Neural progenitor cell (in vitro differentiated cells): ENCODE measurements at places on chromosomes 1 and 21.

GRCh38 chr1:54538538-54538937, 9.5 kb upstream of the ACOT11 start:
- DNase-seq: no peak

DNA sequence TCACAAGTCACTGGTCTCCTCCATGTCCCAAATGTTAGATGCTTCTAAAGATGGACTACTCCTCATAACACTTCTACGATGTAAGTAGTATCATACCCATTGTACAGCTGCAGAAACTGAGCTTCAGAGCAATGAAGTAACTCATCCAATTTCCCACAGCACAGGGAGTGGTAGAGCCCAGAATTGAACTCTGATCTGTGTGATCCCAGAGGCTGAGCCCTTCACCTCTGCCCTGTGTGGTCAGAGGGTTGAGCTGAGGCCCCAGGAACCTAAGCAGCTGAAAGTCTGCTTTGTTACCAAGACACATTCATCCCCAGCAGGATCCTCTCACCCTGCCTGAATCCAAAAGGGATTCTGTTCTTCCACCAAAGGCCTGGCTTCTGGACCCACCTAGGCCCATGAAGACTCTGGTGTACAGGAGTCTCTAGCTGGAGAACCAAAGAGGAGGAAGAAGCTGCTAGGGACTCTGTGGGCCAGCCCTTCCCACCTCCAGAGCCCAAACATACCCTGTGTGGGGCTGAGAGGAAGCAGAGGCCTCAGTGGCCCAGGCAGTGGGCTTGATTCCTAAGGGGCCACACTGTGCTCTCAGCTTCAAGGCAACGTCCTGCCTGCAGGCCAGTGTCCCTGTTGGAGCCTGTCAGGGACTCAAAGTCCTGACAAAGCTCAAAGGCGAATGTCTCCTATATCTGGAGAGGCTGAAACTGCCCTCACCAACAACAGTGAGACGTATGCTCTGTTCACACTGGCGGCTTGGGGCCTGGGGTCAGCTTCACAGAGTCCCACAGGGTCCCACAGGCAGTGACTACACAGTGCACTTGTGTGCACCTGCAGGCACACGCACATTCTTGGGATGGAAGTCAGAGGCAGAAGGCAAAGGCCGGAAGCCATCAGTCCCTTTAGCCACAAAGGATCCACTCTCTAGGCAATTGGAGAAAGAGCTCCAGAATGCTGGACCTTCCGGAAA, 40.4 kb upstream of the SLC30A1 start:
- no peak for DNase-seq

- no peak for DNase-seq
Observed at GRCh38 chr1:171935664-171936063, 94.4 kb downstream of the DNM3 start.

GRCh38 chr1:19844731-19845495, 29.8 kb upstream of the RNF186 start:
- DNase-seq: no peak

- DNase-seq: no peak
Observed at GRCh38 chr1:115827452-115828044, 13.4 kb downstream of the NHLH2 start.

- DNase-seq: no peak
Observed at GRCh38 chr1:12585536-12585935, 32.5 kb downstream of the DHRS3 start.

DNA sequence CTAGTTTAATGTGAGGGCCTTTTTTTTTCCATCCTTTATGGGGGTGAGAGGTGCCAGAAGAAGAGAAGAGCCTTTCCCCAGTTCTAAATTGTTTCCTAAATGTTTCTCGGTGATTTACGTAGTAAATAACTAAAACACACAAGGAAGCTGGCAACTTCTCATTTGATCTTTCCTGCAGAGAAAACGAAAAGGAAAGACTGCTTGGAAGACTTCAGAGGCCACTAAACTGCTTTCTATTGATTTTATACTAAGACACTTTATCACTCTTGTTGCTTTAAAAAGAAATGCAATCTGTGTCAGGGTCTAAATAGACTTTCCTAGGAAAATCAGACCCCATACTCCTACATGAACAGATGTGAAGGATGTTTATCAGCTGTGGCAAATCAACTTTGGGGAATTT, 52.1 kb upstream of the KAZN start:
- no peak for DNase-seq

GRCh38 chr21:44463724-44464123, 8.4 kb downstream of the LRRC3 start:
- DNase-seq: no peak

DNA sequence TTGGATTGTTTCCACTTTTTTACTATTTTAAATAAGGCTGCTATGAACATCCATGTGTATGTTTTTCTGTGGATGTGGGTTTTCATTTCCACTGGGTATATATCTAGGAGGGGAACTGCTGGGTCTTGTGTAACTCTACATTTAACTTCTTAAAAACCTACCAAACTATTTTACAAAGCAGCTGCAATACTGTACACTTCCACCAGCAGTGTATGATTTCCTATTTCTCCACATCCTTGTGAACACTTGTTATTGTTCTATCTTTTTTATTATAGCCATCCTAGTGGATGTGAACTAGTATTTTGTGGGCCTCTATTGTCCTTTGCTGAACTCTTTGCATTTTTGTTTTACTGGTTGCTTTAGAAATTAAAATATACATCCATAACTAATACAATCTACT, 33.4 kb downstream of the DIPK1A start:
- no peak for DNase-seq

- no peak for DNase-seq
Observed at GRCh38 chr1:163161841-163162240, 40.9 kb downstream of the RGS5 start.

- no peak for DNase-seq
Observed at GRCh38 chr1:162094271-162094670, 24.8 kb downstream of the NOS1AP start.

DNA sequence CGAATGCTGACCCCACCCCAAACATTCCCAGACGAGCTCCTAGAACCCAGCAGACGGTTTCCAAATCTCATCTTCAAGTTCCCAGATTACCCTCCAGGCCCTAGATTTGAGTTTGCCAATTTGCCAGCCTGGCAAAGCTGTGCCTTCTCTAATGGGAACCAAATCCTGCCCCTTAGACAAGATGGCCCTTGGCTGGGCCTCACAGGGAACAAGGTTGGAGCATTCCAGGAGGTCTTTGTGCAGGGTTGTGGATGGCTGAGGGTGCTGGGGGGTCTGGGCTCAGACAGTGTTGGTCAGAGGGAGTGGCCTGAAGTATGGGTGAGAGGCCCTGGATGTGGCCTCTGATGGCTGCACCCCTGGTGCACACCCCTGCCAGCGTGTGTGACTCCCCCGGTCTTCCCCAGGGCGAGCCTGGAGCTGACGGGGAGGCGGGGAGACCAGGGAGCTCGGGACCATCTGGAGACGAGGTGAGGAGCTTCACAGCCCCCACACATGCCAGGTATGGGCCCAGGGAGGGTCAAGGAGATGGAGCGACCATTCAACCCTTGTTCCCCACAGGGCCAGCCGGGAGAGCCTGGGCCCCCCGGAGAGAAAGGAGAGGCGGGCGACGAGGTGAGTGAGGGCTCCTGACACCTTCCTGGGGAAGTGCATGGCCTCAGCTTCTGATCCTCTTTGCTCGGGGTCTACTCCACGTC, 10.2 kb downstream of the COL6A1 start:
- DNase-seq: no peak

DNA sequence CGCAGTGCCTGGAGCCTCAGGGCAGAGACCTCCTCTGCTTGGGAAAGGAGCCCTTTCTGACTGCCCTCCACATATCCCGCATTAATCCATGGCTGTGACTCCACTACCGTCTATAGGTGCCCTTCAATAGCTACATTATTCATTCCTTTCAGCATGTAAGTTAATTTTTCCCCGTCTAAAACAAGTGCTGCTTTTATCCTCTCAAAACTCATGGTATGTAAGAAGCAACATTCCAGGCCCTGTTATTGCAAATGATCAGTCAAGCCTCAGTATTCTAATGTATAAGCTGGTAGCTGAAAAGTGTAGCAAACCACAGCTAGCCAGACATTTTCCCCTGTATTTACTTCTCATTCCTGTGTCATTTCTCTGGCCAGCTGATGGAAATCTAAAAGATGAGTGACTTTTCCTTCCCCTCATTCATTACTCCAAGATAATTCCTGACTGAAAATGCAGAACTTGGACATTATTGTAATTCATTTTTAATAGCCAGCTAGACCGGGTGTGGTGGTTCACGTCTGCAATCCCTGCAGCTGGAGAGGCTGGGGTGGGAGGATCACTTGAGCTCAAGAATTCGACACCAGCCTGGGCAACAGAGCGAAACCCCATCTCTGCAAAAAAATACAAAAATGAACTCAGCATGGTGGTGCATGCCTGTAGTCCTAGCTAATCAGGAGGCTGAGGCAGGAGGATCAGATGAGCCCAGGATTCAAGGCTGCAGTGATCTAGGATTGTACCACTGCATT, 88.5 kb upstream of the SOD1 start:
- DNase-seq: no peak

GRCh38 chr1:58288624-58289142, 257.8 kb downstream of the OMA1 start:
- DNase-seq: no peak

DNA sequence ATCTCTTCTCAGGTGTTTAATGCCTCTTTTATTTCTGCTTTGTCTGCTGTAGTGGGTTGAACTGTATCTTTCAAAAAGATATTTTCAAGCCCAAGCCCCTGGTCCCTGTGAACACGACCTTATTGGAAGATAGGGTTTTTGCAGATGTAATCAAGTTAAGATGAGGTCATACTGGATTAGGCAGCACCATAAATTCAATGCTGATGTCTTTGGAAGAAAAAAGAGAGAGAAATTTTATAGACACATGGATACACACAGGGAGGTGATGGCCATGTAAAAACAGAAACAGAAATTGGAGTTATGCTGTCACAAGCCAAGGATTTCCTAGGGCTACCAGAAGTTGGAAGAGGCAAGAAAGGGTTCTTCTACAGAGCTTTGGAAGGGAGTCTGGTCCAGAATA, 301.4 kb downstream of the KCTD3 start:
- DNase-seq: no peak

- no peak for DNase-seq
Observed at GRCh38 chr1:239914751-239915231, 176.9 kb upstream of the FMN2 start.

- no peak for DNase-seq
Observed at GRCh38 chr1:246131095-246131494, 376.0 kb downstream of the SMYD3 start.

DNA sequence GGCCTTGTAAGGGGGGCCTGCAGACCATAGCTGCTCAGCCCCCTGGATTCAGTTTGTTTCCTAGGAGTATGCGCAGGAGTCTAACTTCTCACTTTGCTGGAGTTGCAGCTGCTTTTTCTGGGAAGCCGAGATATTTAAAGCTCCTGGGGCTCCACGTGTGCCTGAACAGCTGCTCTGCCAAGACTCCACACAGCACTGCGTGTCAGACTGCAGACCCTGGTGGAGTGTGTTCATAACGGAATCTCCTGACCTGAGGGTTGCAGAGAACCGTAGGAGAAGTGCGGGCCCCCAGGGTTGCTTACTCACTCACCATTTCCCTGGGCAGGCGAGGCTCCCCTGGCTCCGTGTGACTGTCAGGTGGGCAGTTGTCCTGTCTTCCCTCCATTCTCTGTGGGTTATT, 474.3 kb upstream of the TMPRSS15 start:
- no peak for DNase-seq

GRCh38 chr1:200530623-200531261, 89.8 kb downstream of the KIF14 start:
- DNase-seq: no peak

DNA sequence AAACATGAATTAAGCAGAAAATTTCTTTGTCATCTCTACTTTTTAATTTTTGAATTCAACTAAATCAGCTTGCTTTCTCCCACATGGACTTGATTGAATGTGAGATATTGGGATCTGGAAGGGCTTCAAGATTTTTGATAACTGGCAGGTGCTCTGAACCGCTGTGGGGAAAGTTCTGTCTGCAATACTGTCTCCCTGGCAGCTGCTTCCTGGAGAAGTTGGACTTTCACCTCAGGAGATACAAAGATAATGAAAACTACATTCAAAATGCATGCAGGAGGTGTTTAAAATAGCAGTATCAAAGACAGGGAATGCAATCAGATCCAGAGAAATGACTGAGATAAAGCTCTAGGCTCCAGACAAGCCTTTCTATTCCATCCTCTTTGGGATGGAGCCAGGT, 338.3 kb downstream of the NEGR1 start:
- no peak for DNase-seq

GRCh38 chr1:44776730-44777068, 1.4 kb downstream of the RPS8 start:
- DNase-seq: no peak

- peak; percentile 91 for DNase-seq
Observed at GRCh38 chr21:42652527-42653230, 742 bp upstream of the PDE9A start.
